ENCODE measurements at places on chromosomes 2 and 18. TPM values are rescaled to one million over a fixed set of nuclear protein-coding genes. Genes with fewer than 3 reads are reported as not detected.

DNA sequence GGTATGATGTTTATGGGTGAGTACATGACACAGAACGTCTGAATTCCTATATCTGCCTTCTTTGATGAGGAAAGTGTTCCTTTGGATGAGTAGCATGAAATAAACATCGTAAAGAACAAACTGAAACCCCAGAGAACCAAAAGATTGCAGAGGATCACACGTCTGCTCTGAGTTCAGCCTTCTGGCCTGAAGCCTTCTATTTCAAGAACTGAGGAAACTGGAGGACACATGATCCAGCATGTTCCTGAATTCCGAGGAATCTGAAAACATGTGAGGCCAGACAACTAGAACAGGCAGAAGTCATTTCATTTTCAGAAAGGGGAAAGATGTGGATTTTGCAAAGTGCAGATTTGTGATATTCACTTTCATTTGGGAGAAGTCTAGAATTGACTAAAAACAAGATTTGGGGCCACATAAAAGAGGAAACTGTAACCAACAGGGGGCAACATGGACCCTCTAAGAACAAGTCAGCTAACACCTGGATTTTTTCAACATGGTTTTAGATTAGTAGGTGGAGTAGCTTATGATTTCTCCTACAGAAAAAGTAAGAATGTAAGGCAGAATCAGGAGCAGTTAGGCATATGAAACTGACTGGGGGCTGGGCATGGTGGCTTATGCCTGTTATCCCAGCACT, 8.3 kb downstream of the SULT6B1 start:
- DNase-seq, result no peak

IL37 gene
- total RNA-seq, result not detected

DNA sequence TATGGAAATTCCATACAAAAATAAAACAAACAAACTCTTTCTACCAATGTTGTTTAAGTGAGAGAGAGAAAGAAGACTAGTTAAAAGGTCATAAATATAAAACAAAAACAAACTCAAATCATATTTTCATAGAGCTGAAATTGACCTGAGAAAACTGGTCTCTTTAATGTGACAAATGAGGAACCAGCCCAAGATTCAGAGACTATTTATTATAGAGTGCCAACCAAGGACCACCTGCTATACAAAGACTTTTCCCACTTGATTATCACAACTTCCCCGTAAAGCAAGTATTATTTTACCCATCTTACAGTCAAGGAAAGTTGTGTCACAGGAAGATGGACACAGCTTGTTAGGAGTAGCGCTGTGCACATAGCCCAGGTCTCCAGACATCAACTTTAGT, 13.3 kb downstream of the ANKRD44 start:
- DNase-seq, result no peak

ABCG5 gene
- total RNA-seq, result not detected

EXOC6B gene
- total RNA-seq, result 104 TPM

GRCh38 chr2:29326926-29327325, 211.7 kb downstream of the CLIP4 start:
- DNase-seq, result no peak

Measured in mesothelial cell of epicardium (in vitro differentiated cells).